ENCODE measurements at places on chromosomes 4 and X.

DNA sequence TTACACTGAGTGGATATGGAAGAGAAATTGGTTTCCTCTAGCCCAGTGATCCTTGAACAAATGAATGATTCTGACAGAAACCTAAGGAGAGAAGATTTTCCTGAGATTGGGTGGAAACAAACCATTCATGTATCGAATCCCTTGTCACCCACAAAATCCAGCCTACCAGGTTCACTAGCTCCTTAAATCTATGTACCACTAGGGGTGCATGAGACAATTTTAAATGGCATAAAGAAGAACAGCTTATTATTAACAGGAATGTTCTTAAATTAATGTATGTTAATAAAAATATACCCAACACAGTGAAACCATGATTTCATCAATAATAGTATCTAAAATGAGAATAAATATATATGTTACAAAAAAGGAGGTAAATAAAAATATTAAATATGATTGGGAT, 118.4 kb upstream of the LNX1 start:
- DNase-seq = no peak

- no peak for DNase-seq
Measured at GRCh38 chr4:29553846-29554245, 1166.3 kb upstream of the PCDH7 start.

- no peak for DNase-seq
Measured at GRCh38 chr4:153067376-153067775, 131.3 kb downstream of the FHDC1 start.

GRCh38 chr4:74545448-74545847, 100.5 kb downstream of the AREG start:
- DNase-seq = no peak

- no peak for DNase-seq
Measured at GRCh38 chrX:63934791-63935190, 149.8 kb upstream of the ARHGEF9 start.

- no peak for DNase-seq
Measured at GRCh38 chr4:171016145-171016544, 797.1 kb upstream of the GALNTL6 start.

- DNase-seq = no peak
Measured at GRCh38 chr4:186250760-186251159, 15.2 kb upstream of the F11 start.

- no peak for DNase-seq
Measured at GRCh38 chr4:114601304-114602052, 2.9 kb downstream of the UGT8 start.

GRCh38 chrX:41558531-41558930, 111.4 kb downstream of the NYX start:
- DNase-seq = no peak

DNA sequence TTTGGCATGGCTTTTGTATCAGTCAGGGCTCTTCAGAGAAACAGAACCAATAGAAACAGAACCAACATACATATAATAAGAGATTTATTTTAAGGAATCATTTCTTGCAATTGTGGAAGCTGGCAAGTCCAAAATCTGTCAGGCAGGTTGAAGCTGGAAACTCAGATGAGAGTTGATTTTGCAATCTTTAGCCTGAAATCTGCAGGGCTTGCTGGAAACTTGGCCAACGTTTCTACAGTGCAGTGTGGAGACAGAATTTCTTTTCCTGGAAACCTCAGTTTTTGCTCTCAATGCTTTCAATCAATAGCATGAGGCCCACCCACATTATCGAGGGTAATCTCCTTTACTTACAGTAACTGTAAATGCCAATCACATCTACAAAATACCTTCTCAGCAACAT, 45.4 kb downstream of the COMMD8 start:
- no peak for DNase-seq

- no peak for DNase-seq
Measured at GRCh38 chrX:109654516-109655109, 29.6 kb upstream of the KCNE5 start.

GRCh38 chrX:108299101-108299591, 139.1 kb downstream of the COL4A6 start:
- DNase-seq = no peak

GRCh38 chr4:19993242-19993641, 258.5 kb upstream of the SLIT2 start:
- DNase-seq = no peak

- no peak for DNase-seq
Measured at GRCh38 chrX:34300871-34301270, 168.8 kb upstream of the FAM47A start.

GRCh38 chr4:173935622-173936405, 347.7 kb downstream of the FBXO8 start:
- DNase-seq = no peak

GRCh38 chr4:113760795-113761619, 531 bp downstream of the CAMK2D start:
- DNase-seq = peak; percentile 59

- DNase-seq = no peak
Measured at GRCh38 chr4:174053895-174054294, 229.6 kb downstream of the FBXO8 start.

- DNase-seq = no peak
Measured at GRCh38 chrX:41837270-41837944, 85.9 kb downstream of the CASK start.

GRCh38 chrX:1390621-1391369, 1.1 kb downstream of the SLC25A6 start:
- peak; percentile 26 for DNase-seq

GRCh38 chr4:151197247-151197646, 79.7 kb upstream of the PRSS48 start:
- no peak for DNase-seq

DNA sequence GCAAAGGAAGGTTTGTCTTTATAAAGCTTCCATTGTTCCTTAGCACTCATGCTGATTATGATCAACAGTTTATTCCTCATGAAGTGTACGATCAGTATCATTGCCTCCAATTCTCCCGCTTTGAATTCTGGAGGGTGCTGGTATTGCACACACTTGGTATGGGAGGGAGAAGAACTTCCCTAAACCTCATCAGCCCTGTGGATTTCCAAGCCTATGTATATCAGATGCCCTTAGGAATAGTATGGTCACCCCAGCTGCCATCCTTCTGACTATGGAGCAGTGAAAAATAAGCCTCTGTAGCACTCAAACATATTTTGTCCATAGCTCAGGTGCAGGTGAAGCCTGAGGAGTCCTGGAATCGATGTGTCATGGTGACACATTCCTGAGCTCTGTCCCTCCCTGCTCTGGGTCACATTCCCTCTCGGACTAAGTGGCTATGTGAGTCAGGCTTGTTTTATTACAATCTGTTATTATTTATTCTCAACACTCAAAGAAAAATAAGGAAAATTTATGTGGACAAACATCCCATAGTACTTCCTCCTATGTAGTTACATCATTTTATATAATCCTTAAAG, 2.0 kb upstream of the ZDHHC9 start:
- DNase-seq = no peak

- DNase-seq = no peak
Measured at GRCh38 chrX:29315931-29316330, 728.7 kb downstream of the IL1RAPL1 start.

DNA sequence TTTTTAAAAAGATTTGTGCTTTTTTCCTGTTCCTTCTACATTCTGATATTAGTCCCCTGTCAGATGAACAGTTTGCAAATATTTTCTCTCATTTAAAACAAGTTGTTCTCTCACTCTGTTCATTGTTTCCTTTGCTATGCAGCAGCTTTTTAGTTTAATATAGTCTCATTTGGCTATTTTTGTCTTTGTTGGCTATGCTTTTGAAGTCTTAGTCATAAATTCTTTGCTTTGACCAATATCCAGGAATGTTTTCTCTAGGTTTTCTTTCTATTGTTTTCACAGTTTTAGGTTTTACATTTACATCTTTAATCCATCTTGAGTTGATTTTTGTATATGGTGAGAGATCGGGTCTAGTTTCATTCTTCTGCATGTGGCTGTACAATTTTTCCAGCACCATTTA, 136.8 kb downstream of the TET2 start:
- DNase-seq = no peak

DNA sequence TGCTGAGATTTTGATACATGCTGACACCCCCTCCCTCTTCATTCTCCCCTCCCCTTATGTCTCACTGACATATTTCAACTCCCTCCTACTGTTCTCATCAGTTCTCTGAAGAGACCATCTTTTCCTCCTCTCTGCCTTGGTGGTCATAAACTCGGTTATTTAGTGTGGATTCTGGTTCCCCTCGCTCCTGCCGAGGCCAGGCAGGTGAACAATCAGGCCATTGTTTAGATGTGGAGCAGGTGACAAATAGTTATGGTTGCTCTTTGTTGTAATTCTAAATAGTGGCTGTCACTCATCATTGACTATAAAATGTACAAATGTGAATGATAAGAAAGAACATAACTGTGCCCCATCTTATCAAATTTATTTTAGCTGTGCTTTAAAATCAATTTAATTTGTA, 324.6 kb downstream of the BCOR start:
- DNase-seq = no peak

- DNase-seq = no peak
Measured at GRCh38 chr4:48588230-48589097, 98.4 kb downstream of the ZAR1 start.

DNA sequence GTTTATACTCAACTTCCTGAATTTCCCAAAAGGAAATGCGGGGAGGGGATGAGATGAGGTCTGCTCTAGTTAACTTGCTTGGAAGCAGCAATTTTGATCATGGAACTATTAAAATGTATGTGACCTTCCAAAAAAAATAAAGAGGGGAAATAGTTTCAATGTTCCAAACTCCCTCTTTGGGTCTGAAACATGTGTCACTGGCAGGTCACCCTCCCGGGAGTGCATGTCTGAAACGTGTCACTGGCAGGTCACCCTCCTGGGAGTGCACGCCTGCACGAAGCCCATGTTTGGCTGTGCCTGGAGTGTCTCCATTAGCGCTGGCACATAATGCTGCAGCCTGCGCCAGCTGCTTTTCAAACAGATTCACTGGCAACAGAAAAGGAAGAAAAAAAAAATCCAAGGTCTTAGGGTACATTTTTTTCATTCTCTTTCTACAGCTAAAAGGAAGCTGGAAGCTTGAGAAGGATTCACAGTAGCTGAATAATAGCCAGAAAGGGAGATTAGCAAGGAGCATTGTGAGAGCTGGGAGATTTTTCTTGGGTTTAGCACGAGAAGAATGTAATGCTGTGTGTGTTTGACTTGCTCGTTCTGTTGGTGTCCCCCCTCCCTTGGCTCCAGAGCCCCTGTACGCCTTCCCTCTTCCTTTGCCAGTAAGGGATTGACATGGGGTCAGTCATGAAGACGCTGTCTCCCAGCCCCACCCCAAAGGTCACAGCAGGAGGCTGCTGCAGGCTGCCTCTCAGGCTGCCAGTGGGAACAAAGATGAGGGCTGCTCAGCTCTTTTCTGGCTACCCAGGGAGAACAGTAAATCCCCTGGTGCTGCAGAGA, 39.2 kb upstream of the TLR3 start:
- no peak for DNase-seq

- DNase-seq = no peak
Measured at GRCh38 chr4:65597697-65598096, 72.6 kb downstream of the EPHA5 start.

GRCh38 chrX:20421275-20421674, 154.6 kb upstream of the RPS6KA3 start:
- no peak for DNase-seq

- no peak for DNase-seq
Measured at GRCh38 chr4:100913685-100914084, 395.9 kb upstream of the EMCN start.

DNA sequence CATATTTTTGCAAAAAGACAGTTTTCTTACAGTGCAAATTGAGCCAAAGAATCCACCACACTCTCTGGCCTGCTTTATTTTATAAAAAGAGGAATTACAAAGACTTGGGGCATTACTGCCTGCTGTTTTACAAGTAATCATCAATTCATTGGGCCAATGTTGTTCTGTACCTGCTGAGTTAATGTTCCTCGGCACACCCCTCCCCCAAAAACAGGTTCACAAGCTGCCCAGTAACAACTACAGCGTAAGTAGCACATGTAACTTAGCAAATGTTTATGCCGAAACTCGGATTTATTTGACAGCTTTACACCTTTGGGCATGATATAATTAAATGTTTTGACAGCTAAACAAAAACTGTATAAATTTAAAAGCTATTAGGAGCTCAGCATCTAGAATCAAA, 214.6 kb upstream of the MAB21L2 start:
- DNase-seq = no peak

GRCh38 chr4:121255986-121256750, 92.0 kb upstream of the TNIP3 start:
- DNase-seq = peak; percentile 62

DNA sequence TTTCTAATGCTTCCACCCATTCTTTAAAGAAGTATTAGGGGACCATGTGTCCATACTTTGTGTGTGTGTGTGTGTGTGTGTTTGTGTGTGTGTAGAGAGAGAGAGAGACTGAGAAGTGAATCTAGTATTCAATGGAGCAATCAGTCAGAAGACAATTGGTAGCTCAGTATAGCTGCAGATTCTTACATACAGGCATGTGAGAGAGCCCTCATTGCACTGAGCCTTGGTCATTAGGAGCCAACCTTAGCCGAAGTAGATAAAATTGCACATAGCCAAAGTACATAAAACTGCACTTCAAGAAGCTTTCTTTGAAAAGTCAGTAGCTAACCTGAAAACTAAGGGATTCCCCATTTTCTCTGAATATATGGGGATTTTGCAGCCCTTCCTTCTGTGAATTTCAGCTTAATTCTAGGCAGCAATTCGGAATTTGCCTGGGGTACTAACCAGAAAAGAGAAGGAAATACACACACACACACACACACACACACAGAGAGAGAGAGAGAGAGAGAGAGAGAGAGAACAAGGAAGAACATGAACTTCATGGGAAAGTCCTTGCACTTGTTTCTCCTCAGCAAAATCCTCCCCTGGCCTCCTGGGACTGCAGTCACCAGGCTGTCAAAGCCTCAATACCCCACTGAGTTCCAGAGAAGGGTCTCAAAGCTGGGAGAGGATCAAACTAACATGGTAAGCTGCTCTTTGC, 1.7 kb upstream of the PRDM8 start:
- DNase-seq = no peak
